Activated naive CD4-positive, alpha-beta T cell treated with anti-CD3 and anti-CD28 coated beads, Interleukin-2, amount 10 ng/mL, durations not matched to agents 7 days and 5 days (primary cell): ENCODE measurements at places on chromosomes 16 and 17.

DNA sequence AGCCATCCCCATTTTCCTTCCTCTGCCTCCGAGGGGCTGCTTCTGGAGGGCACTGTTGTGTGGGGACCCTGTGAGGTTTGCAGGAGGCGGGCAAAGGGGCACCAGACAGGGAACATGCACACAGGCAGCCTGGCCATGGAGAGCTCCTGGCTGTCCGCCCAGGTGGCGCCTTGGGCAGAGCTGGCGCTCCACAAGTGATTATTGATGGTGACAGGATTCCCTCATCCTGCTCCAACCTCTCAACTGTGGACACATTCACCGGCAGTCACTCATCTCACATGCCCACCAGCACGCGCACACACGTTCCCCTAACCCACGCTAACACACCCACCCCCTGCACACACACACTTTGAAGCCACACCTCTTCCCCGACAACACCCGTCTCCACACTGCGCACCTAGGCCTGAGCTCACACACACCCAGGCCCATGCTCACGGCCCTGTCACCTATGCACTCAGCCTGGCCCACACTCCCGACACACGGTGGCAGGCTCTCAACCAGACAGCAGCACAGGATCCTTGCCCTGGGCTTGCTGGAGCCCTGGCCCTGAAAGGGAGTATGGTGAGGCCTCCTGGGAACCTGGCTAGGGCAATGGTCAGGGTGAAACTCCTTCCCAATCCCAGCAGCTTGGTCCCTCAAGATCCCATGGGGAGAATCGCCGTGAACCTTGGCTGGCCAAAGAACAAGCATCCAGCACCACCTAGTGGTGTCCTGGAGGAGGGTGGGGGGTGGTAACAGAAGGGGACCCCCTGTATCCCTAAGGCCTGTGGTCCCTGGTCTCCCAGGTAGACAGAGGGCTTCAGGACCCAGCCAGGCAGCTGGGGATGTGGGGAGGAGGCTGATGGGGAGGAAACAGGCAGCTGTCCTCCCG, 3.6 kb downstream of the PNMT start:
- no peaks in the 10 kb centered on the region for H3K36me3 ChIP-seq
- peaks cover 32% of the 10 kb centered on the region for H3K4me1 ChIP-seq
- no peak overlapping the region for H3K4me3 ChIP-seq
- no peak overlapping the region for H3K27ac ChIP-seq

DNA sequence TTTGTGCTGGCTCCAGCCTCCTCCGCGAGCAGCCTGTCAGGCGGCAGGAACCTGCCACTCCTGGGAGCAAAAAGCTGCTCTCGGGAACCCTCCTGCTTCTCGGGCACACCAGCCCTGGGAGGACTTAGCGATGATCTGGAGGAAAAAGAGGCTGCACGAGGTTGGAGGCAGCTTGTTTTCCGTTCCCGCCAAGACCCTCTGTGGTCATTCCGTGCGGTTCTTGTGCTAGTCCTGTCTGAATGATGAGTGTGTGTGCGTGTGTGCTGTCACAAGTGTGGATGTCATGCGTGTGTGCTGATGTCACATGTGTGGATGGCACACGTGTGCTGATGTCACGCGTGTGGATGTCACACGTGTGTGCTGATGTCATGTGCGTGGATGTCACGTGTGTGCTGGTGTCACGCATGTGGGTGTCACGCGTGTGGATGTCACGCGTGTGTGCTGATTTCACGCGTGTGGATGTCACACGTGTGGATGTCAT, 150.0 kb downstream of the NPIPB11 start:
- no peaks in the 10 kb centered on the region for H3K27me3 ChIP-seq
- H3K4me1 ChIP-seq: peaks cover 9% of the 10 kb centered on the region
- DNase-seq: no peak

DNA sequence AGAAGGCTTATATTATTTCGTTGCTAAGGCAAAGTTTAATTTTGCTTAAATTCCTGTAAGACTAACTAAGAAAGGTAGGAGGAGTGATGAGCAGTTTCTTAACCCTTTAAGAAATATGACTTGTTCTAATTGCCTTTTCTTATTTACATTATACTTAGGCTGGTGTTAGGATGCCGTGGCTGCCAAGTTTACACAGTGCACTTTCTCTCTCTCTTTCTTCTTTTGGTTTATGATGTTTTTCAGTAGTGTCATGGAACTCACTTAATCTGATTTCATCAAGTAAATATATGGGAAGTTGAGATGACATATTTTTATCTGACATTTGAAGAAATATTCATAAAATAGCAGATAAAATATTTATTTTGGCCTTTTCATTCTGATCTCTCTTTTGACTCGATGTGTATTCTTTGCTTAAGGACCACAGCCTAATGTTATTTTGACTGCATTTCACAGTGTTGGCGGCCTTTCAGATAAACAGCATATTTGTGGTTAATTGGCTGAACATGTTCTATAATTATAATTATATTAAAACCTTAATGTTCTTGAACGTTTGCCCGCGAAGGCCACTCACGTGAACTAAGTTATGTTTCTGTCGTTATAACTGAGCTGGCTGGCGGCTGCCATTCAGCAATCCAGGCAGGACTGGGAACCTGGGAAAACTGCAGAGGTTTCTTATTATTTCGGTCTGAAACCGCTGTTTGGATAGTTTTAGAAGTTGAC, 191.6 kb downstream of the WWOX start:
- no peaks in the 10 kb centered on the region for H3K36me3 ChIP-seq
- no peak overlapping the region for H3K4me3 ChIP-seq
- no peak overlapping the region for H3K27ac ChIP-seq
- H3K4me1 ChIP-seq: no peaks in the 10 kb centered on the region
- no peak for DNase-seq
- no peaks in the 10 kb centered on the region for H3K27me3 ChIP-seq

DNA sequence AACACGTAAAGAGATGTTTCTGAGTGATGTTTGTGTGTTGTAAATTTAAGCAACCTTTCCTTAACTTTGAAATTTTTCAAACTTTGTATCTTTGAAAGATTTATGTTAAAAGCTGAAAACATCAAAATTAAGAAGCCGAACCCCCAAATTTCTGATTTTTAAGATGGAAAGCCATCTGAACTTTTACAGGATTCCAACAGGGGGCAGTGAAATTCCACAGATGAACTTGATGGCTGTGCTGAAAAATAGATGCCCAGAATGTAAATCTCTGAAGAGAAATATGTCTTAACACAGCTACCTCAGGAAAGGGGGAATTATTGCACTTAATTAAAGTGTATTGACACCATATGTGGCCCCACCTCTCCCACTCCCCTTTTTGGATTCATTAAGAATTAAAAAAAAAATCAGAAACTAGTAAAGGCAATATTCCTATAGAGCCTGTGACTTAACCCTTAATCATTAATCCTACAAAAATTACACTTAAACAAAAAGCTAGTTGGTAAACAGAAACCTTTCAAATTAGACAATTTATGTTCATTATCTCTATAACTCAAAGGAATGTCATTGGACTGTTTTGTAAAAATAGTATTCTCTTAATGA, 597.9 kb downstream of the KCNJ2 start:
- no peak overlapping the region for H3K4me3 ChIP-seq
- H3K36me3 ChIP-seq: no peaks in the 10 kb centered on the region
- no peak overlapping the region for H3K27ac ChIP-seq
- H3K4me1 ChIP-seq: no peaks in the 10 kb centered on the region

DNA sequence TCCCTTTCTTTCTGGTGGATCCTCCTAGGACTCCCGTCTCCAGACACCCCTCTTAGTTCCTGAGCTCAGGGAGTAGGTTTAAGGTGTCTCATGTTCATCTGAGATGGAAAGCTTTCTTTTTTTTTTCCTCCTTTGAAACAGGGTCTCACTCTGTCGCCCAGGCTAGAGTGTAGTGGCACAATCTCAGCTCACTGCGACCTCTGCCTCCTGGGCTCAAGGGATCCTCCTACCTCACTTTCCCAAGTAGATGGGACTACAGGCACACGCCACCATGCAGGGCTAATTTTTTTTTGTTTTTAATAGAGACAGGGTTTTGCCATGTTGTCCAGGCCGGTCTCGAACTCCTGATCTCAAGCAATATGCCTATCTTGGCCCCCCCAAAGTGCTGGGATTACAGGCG, 3.6 kb upstream of the GSE1 start:
- H3K4me1 ChIP-seq: peaks cover 25% of the 10 kb centered on the region
- DNase-seq: no peak
- peaks cover 72% of the 10 kb centered on the region for H3K27me3 ChIP-seq
- no peaks in the 10 kb centered on the region for H3K36me3 ChIP-seq

DNA sequence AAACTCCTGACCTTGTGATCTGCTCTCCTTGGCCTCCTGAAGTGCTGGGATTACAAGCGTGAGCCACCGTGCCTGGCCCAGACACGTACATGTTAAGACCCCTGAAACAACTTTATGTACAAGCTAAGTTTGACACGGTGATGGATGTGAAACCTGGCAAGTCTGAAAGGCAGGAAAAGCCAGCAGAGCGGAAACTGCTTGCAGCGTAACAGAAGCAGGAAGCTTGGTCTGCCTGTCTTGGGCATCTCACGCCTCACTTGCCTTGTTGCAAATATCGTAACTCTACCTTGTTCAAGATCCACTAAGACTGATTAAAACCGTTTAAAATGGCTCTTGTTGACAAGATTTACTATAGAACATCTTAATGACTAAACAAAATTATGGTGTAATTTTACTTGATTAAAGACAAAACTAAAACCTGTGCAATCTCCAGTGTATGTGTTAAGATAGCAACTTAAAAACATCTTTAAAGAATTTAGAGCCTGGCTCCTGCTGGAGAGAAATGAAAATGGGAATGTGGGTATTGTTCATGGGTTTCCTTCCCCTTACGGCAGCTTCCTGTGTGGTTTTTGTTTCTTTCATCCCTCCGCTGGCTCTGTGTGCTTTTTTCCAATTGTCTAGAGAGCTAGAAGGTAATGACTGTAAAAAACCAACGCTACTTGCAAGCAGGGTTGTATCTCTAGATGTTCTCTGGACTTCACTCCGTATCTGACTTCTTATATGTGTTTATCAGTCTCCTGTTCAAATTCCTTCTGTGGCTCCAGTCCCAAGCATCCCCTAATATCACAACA, 477.6 kb downstream of the XYLT1 start:
- DNase-seq: peak; percentile 26
- H3K4me3 ChIP-seq: no peak overlapping the region
- peak overlapping the region; percentile 8 for H3K27ac ChIP-seq
- peaks cover 5% of the 10 kb centered on the region for H3K27me3 ChIP-seq
- H3K4me1 ChIP-seq: peaks cover 23% of the 10 kb centered on the region

DNA sequence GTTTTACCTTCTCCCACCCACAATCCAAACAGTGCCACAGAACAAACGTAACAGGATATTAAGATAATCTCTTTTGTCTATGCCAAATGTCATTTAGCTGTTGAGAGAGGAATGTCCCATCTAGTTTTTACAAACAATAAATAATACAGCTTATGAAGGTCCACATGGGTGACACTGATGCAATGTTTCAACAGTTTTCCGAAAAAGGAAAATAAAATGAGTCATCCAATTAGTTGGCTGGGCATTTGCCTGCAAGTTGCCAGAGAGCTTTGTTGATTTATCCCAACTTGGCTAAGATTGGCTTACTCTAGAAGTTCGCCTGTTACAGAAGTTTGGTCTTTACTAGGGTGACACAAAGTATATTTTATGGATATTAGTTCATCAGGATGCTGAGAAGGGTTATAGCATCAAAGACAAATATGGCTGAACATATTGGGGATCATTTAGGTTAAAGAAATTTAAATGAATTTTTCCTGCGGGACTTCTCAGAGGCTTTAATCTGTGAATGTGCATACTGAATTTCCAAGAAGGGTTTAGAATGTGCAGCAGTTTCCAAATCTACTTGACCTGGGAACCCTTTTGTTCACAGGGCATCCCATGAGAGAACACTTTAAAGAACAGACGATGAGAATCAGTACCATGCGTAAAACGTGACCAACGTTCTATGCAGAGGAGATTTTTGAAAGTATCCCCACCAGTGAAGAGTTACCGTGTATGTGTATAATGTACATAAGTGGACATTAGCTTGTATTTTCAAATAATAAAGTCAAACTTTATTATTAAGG, 73.1 kb downstream of the CDH13 start:
- DNase-seq: no peak
- no peak overlapping the region for H3K4me3 ChIP-seq
- no peak overlapping the region for H3K27ac ChIP-seq
- peaks cover 9% of the 10 kb centered on the region for H3K27me3 ChIP-seq
- no peaks in the 10 kb centered on the region for H3K36me3 ChIP-seq

- H3K27ac ChIP-seq: no peak overlapping the region
- H3K4me1 ChIP-seq: peaks cover 28% of the 10 kb centered on the region
- DNase-seq: no peak
- peaks cover 3% of the 10 kb centered on the region for H3K36me3 ChIP-seq
- no peak overlapping the region for H3K4me3 ChIP-seq
Measured at GRCh38 chr16:57801809-57802340, 416 bp downstream of the KIFC3 start.

GRCh38 chr16:87607871-87608270, 5.6 kb downstream of the JPH3 start:
- peaks cover 68% of the 10 kb centered on the region for H3K27me3 ChIP-seq
- no peak overlapping the region for H3K27ac ChIP-seq
- no peaks in the 10 kb centered on the region for H3K36me3 ChIP-seq
- DNase-seq: no peak
- no peak overlapping the region for H3K4me3 ChIP-seq
- H3K4me1 ChIP-seq: peaks cover 5% of the 10 kb centered on the region

DNA sequence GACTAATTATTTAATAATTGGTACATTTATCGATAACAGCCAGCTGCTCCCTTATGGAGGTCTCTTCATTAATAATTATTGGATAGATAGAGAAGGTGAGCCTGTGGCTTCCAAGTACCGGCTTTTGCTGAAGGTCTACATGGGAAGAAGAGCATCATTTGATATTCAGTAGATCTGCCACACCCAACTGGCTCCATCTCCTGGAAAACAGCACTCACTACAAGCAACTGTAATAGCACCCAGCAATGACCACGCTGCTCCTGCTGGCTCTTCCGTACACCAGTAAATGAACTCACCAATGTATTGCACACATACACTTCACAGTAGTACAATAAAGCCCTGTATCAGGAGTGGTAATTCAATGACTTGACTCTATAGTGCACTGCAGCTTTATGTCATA, 19.5 kb downstream of the MARVELD3 start:
- DNase-seq: no peak

GRCh38 chr17:75096082-75096625, 8.4 kb downstream of the SLC16A5 start:
- DNase-seq: no peak
- H3K4me1 ChIP-seq: peaks cover 8% of the 10 kb centered on the region
- no peak overlapping the region for H3K27ac ChIP-seq
- H3K4me3 ChIP-seq: no peak overlapping the region

GRCh38 chr17:12983991-12984884, 33.6 kb downstream of the ELAC2 start:
- no peaks in the 10 kb centered on the region for H3K36me3 ChIP-seq
- peaks cover 6% of the 10 kb centered on the region for H3K27me3 ChIP-seq
- no peak overlapping the region for H3K4me3 ChIP-seq
- no peaks in the 10 kb centered on the region for H3K4me1 ChIP-seq

GRCh38 chr16:946048-946395, 24.8 kb downstream of the LMF1 start:
- no peak overlapping the region for H3K27ac ChIP-seq
- DNase-seq: no peak
- H3K27me3 ChIP-seq: no peaks in the 10 kb centered on the region
- H3K4me1 ChIP-seq: no peaks in the 10 kb centered on the region
